ENCODE measurements at places on chromosomes 1 and 21.

GRCh38 chr1:58815686-58816071, 31.8 kb upstream of the JUN start:
- DNase-seq = peak; percentile 13

- no peak for DNase-seq
These were observed 24.9 kb upstream of the ZBTB40 start for GRCh38 chr1:22426781-22427180.

- no peak for DNase-seq
These were observed 375.7 kb upstream of the CAMK1G start for GRCh38 chr1:209207701-209208286.

DNA sequence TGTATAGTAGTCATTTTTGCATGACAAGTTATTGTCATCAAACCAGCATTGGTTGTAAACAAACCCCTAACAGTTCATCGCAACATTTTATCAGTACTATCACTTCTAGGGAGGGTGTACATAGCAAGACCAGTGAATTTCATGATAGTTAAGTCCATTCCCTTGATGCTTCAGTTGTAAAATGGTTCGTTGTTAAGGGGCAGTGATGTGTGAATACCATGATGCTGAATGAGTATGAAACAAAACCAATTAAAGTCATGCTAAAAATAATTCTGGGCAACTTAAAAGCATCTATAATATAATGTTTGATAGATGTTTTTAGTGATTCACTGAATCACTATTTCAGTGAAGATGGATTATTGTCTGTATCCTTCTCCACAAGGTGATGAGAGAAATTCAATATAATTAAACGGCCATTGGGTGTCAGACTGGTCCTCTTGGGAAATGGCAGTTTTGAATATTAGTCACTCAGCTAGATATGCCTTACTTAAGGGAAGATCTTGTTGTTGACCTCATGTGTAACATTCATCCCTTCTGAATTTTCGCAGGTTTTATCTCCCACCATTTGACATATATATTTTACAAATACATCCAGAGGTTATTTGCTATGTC, 742.2 kb upstream of the TMPRSS15 start:
- no peak for DNase-seq

- DNase-seq = no peak
These were observed 363.6 kb downstream of the PBX1 start for GRCh38 chr1:164922585-164922984.

DNA sequence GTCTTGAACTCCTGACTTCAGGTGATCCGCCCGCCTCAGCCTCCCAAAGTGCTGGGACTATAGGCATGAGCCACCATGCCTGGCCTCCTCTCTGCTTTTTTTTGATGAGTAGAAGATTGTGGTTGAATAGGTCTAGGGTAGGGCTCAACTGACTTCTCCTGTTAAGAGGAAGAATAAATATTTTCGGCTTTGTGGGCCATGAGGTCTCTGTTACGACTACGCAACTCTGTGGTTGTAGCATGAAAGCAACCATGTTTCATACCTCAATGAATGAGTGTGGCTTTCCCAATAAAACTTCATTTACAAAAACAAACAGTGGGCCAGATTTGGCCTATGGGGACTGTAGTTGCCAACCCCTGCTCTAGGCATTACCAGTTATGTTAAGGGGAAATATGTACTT, 67.8 kb downstream of the NID1 start:
- no peak for DNase-seq

DNA sequence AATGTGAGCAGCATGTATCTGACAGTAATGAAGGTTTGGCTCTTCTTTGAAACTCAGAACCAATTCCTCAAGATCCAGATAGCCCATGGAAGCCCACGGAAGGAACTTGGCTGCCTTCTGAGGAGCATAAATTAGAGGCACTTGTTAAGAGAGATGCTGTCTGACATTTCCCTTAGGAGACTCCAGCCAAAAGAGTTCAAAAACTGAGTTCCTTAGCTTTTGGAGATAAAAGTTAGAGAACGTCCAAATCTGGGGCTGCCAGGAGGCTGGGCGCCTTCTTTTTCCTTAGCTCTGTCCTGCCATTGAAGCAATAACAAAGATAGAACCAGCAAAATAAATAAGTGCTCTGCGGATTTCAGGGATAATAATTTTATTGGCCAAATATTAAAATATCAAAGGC, 439.6 kb upstream of the USP24 start:
- DNase-seq = no peak
